ENCODE measurements at places on chromosomes 6 and 20.

- no peak for DNase-seq
These were observed 3.7 kb downstream of the FAM162B start for GRCh38 chr6:116761779-116762178.

DNA sequence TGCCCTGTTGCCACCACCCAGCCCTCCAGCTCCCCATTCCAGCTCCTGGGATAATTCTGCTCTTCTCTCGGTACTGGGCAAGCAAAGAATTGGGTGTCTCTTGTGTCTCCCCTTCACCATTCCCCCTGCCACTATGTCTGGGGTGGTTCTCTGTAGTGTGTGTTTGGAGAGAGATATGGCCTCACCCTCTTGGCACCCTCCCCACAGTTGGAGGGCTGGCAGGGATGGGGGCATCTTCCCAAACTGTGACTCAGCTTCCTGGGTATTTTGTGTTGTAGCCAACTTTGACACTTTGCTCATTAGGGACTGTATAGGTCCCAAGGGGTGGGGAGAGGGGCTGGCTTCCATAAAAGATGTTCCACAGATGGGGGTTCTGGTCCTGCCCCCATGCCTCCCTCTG lies 1.7 kb downstream of the TNXB start:
- no peak for DNase-seq

DNA sequence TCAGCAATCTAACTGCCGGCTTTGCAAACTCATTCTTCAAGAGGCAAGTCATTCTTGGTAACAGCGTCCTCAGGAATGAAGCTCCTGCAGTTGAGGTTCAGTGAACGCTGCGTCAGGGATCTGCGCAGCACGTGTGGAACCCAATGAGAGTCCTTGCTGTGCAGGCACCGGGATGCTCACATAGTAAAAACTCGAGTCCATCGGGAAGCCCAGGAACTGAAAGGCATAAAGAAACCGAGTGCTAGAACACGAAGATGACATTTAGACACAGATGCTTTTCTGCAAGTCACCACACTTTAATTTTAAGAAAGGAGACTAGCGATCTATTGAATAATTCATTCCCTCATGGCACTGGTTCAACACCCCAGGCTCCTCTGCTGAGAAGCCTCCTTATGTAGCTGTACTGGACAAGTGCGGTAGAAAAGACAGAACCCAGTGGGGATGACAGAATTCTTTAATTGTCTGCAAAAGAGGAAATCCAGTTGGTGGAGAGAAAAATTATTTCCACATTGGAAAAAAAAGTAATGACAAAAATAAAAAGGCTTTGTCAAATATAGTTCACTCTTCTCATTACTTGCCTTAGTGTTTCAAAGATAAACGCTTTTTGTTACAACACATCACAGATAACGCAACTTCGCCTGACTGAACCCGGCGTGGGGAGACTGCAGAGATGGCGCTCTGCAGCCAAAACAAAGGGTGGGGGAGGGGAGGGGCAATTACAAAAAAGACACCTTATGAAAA lies 1.9 kb upstream of the AFDN start:
- DNase-seq, result no peak

- no peak for DNase-seq
These were observed 47.4 kb downstream of the SRC start for GRCh38 chr20:37393196-37393862.

- no peak for DNase-seq
These were observed 528.7 kb downstream of the DOK5 start for GRCh38 chr20:55004044-55004443.

DNA sequence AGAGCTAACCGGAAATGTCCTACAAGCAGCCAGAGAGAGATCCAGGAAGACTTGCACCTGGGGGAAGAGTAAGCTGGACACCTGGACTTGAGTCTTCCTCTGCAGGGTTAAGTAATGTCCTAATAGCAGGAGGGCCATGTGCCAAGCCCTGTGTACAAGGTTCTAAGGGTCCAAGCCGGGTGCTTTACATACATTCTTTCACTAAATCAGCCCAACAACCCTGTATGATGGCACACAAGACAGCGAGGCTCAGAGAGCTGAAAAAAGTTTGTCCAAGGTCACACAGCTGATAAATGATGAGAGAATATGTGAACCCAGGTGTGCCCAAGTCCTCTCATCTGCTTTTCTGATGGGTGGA lies 215.1 kb upstream of the CDYL start:
- DNase-seq, result no peak

- DNase-seq, result no peak
These were observed 30.5 kb downstream of the COL20A1 start for GRCh38 chr20:63323357-63323981.

DNA sequence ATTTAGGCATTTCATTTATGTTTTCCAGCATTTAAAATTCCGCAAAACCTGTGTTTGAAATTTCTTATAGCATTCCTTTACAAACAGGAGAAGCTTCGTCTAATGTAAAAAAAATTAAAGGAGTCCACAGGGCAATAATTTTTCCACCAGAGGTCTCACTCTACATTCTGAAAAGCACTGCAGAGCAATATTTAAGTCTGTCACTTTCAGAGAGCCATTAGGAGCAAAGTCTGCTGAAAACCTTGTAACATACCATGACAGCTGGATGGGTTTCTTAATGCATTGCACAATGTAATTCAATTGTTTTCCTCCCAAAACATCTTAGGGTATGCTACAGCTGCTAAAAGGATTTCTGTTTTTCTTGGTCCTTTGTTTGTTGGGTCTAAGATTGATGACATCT lies 18.0 kb downstream of the BAG2 start:
- no peak for DNase-seq

- DNase-seq, result no peak
These were observed 797 bp upstream of the ZNF133 start for GRCh38 chr20:18287546-18287914.

DNA sequence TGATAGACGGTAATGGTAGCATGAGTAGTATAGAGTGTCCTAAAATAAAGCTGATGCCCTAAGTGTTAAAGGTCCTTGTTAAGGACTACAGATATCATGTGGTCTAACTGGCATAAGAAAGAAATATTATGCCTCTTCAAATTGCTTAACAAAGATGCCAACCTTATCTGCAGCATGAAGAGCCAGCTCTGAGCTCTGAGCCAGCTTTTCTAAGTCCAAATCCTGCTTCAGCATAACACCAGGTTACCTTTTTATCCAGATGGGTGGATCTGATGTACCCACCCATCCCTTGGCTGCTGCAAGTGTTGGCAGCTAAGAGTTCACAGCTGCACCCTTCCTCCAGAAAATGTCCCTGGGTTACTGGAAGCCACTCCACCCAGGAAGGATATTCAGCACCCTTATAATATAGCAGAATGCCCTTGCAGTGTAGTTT lies 83.8 kb downstream of the TENT5A start:
- no peak for DNase-seq

DNA sequence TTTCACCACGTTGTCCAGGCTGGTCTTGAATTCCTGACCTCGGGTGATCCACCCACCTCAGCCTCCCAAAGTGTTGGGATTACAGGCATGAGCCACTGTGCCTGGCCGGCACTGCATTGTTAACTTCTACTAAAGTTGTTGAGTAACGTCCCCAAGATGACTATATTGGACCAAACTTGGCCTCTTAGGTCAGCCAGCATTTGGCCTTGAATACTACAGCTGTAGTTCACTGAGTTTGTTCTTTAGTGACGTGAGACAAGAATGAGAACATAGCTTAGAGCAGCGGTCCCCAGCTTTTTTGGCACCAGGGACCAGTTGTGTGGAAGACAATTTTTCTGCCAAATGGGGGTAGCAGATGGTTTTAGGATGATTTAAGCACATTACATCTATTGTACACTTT lies 237.1 kb downstream of the TBC1D7 start:
- DNase-seq, result no peak

- no peak for DNase-seq
These were observed 65.6 kb downstream of the TRMT6 start for GRCh38 chr20:5884465-5885335.

DNA sequence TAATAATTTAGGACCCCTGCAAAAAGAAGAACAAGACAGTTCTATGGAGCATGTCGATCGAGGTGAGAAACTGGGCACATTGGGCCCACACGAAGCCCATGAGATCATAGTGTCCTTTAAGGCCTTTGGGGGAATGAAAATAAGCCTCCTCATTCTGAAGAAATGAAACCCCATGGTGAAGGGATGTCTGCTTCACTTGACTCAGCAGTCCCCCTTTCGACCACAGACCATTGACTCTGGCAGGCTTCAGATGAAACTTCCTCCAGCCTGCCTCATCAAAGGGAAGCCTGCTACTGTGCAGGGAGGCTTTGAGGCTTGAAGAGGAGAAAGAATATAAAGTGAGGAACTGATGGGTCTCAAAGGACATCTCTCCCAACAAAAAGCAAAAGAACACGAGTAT lies 144.2 kb upstream of the FBXL4 start:
- DNase-seq, result no peak

GRCh38 chr6:154127657-154128056 lies 88.6 kb downstream of the OPRM1 start:
- no peak for DNase-seq

- DNase-seq, result no peak
These were observed 34.3 kb downstream of the GPLD1 start for GRCh38 chr6:24455061-24455460.

DNA sequence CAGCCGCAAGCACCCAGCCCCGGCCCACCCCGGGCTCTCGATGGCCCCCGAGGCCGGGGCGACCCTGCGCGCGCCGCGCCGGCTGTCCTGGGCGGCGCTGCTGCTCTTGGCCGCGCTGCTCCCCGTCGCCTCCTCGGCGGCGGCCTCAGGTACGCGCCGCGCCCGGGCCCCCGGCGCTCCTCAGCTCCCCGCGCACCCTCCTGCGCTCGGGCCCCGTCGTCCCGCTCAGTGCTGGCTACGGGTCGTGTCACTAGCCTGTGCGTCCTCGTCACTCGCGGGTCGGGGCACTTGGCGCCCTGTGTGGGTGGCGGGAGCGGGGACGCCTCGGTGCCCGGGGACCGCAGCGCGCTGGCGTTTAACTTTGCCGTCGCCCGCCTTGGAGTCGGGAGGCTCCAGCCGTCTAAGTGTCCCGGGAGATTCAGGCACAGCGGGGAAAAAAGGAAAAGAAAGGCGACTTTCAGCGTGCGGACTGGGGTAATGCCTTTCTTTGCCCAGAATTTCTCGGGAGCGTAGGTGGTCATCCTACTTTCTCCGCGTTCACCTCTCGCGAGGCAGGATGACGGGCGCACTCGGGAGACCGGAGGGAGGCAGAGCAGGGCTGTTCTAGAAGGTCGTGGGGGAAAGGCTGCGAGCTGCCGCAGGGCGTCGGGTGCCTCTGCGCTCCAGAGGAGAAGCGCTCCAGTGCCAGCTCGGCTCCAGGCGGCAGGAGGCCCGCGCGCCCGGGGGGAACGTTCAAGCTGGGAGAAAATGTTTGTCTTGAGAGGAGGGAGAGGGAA lies 545 bp downstream of the FNDC1 start:
- no peak for DNase-seq

DNA sequence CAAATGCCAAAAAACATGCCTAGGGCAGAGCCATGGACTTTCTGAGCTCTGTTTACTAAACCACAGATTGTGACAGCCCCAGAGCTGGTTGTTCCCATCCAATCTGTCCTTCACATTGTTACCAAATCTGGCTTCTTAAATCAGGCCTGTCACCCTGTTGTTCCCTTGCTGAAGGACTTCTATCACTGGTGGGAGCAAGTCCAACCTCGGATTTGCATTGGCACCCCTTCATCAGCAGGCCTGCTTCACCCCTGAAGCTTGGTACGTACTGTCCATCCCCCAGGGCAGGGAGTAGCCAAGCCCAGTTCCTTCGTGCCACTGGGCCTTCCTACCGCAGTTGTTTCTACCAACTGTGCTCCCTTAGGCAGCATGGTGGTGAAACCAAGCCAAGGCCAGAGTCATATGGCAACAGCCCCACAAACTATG lies 357.3 kb upstream of the JARID2 start:
- DNase-seq, result no peak

DNA sequence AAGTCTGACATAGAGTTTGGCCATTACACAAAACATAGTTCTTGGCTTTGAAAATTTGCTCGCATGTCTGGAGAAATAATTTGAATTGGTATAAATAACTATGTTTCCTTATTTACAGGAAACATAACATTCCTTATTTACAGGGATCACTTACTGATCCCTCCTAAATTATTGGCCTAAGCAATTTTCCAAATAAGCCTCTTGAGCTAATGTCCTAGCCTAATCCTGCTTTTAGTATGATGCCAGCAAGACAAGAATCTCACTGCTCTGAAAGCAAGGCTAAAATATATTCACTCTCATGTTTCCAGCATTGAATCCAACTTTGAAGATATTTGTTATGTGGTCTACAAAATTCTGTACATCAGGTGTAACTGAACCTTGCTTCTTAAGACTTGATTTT lies 4.1 kb upstream of the TBC1D32 start:
- DNase-seq, result no peak

GRCh38 chr6:16799279-16800193 lies 38.3 kb upstream of the ATXN1 start:
- DNase-seq, result no peak

GRCh38 chr6:89554106-89554505 lies 84.4 kb downstream of the LYRM2 start:
- no peak for DNase-seq

GRCh38 chr6:21208081-21208795 lies 385.3 kb upstream of the SOX4 start:
- no peak for DNase-seq

DNA sequence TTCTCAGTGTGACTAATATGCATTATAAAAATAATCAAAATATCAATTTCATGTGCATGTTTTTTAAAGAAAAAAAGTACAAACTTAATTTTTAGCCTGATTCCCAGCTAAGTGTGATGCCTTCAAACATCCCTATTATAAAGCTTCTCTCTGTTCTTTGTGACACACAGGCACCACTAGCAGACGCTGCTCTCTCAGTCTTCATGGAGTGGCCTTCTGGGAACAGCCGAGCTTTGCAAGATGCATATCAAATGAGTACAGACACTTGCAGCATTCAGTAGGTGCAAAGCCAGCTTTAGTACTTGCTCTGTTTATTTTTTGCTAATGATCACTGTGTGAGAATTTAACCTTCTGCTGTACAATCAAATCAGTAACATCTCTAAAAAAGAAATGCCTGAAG lies 340.0 kb downstream of the ADGRB3 start:
- DNase-seq, result no peak

DNA sequence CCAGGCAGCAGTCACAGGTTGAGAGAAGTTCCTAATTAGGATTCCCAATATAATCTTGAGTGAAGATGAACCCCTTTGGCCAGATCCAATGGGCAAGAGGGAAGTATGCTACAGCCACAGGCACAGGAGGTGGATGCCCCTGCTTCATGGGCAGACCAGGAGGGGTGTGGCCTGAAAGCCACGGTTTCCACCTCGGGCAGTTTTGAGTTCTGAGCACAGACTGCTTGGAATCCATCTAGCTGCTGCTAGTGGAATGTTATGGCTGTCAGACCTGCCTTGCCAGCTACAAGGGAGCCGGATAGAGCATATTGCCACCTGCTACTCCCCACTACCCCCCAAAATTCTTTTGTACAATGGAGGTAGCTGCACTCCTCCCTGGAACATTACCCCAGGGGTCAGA lies 672.9 kb downstream of the HACE1 start:
- no peak for DNase-seq

DNA sequence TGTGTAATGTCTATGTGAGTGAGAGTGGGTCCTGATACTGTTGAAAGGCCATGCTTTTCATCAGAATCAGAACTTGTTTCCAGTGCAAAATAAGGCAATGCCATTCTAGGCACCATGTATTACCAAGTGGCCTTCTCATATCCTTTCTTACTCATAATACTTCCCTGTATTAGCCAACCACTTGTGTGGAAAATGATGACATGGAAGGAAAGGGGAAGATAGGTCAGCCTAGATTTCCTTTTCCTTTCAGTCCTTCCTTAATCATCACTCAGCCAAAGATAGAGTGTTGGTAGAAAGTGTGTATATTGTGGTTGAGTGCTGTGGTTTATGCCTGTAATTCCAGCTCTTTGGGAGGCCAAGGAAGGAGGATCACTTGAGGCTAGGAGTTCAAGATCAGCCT lies 158.6 kb upstream of the PREP start:
- DNase-seq, result no peak

GRCh38 chr20:62409931-62410745 lies 3.1 kb upstream of the CABLES2 start:
- no peak for DNase-seq
